ENCODE measurements at places on chromosomes 5 and 9.

GRCh38 chr9:113807173-113808061, 68.7 kb upstream of the ZNF618 start:
- DNase-seq, result no peak

- no peak for DNase-seq
Measured at GRCh38 chr5:92912283-92912682, 668.7 kb downstream of the NR2F1-AS1 start.

DNA sequence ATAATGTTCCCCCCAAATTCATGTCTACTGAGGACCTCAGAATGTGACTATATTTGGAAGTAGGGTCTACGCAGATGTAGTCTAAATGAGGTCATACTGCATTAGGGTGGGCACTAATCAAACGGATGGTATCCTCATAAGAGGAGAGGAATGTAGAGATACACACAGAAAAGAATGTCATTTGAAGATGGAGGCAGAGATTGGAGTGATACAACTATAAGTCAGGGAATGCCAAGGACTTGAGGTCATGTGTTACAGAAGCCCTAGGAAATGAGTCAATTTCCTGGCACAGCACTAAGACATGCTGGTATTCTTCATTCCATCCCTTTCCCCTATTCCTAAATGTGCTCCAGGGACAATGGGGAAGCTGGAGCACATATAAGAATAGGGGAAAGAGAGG, 758 bp upstream of the PDCD1LG2 start:
- peak; percentile 98 for DNase-seq

- no peak for DNase-seq
Measured at GRCh38 chr9:129655696-129656095, 9.8 kb upstream of the PRRX2 start.

DNA sequence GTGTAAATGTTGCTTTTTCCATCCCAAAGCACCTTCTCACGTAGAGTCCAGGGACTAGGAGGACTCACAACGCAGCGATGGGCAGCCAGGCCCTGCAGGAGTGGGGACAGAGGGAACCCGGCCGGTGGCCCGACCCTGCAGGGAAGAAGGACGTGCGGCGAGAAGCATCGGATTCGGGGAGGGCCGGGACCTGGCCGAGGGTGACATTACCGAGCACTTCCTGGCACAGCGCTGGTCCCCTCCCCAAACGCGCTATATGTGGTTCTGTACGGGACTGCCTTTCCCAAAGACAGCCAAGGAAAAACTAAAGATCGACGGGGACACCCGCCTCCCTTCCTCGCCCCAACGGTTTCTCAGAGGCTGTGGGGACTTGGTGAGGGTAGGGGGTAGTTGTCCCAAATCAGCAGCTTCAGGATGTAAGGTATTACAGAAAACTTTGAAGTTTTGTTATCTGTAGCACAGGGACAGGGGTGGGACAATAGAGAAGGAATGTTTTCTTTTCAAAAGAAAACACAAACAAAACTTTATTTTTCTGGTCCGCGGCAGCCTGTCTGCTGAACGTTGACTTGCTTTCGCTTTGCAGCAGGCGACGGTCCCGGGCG, 887 bp upstream of the MAP3K1 start:
- no peak for DNase-seq

GRCh38 chr5:6749026-6749716, 35.9 kb downstream of the TENT4A start:
- no peak for DNase-seq

- no peak for DNase-seq
Measured at GRCh38 chr5:142602720-142603245, 83.1 kb downstream of the FGF1 start.

- DNase-seq, result no peak
Measured at GRCh38 chr5:163269624-163270023, 167.8 kb upstream of the CCNG1 start.

- DNase-seq, result no peak
Measured at GRCh38 chr5:124790895-124791732, 44.7 kb upstream of the ZNF608 start.

GRCh38 chr5:171980792-171981191, 25.6 kb downstream of the FBXW11 start:
- DNase-seq, result no peak

DNA sequence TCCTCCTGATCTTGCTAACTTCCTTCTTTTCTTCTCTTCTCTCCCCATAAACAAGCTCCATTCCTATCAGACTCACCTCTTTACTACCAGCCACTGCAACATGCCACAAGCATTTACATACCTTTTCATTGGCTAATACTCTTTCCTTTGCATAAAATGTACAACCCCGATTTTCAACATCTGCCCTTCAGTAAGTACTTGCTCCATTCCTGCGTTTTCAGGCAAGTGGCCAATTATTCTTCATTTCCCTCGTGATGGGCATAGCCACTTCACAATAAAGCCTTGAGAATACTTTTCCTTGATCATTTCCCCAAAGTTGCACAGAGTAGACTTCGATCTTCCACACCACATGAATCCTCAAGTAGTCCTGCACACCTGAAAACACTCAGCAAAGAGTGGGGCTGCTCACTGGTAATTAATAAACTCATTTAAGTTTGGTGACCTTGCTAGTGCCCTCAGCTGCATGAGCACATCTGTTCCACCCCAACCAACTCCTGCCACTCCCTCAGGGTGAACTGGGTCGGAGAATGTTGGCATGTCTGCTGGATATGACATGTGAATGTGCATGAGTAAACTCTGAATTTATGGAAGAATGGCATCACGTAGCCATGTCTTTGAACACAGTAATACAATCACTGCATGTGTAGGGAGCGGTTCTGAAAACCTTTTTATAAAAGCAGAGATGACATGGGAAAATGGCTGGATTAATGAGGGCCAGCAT, 535.8 kb downstream of the SEMA5A start:
- DNase-seq, result no peak

DNA sequence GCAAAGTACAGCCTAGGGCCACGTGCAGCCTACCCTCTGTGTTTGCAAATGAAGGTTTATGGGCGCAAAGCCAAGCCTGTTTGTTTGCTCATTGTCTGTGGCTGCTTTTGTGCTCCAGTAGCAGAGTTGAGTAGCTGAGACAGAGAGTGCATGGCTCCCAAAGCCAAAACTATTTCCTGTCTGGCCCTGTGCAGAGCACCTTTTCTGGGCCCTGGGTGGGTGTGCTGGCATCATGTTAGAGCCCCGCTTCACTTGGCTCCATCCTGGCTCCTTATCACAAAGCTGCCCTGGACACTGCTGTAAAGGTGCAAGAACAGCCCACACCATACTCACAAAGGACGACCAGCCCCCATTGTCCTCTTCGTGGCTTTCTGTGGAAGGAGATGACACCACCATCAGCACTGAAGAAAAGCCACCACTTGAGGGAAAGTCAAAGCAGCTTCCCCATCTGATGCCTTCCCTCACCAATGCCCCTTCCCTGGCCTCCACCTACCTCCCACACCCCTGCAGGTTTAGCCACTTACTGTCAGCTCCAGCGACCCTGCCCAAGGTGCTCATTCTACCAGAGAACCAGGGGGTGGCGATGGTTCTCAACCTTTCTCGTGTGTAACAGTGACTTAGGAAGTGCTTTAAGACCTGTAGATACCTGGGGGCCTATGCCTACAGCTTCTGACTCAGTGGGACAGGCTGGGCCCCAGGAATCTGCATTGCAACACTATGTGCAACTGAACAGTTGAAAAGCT, 23.4 kb downstream of the LCP2 start:
- no peak for DNase-seq

DNA sequence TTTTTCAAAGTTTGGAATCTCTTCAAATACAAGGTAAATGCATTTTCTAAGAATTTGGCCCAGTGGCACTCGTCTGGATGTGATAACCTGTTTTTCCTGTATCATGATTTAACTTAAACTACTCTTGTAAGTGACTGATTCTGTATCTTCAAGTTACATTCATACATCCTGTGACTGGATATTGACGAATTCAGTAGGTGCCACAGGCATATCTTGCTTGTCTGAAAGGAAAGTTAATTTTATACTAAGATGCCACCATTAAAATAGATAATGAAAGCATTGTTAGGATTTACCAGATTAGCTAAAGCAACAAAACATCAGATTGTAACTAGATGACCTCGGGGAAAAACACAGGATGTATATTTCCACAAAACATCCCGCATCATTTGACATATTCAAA, 175.3 kb upstream of the ZNF608 start:
- no peak for DNase-seq

DNA sequence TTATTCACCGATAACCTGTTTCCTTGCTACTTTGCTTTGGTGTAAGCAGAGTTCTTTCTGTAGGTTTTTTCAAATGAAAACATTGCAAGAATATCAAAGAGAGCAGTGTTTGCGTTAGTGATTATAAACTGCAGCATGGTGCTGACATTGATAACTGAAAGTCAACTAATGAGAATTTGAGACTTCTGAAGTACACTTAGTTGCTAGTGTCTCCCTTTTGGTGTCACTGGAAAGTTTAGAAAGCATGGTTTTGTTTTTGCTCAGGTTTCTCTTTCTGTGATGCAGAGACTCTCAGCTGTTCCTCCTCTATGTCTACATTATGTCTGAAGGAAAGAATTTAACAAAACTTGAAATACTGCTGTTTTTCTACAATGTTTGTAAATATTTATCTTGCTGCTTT, 80.2 kb upstream of the ZNF169 start:
- no peak for DNase-seq

- DNase-seq, result no peak
Measured at GRCh38 chr5:10662083-10662482, 98.2 kb downstream of the ANKRD33B start.

- DNase-seq, result no peak
Measured at GRCh38 chr5:1278656-1279442, 16.0 kb downstream of the TERT start.

DNA sequence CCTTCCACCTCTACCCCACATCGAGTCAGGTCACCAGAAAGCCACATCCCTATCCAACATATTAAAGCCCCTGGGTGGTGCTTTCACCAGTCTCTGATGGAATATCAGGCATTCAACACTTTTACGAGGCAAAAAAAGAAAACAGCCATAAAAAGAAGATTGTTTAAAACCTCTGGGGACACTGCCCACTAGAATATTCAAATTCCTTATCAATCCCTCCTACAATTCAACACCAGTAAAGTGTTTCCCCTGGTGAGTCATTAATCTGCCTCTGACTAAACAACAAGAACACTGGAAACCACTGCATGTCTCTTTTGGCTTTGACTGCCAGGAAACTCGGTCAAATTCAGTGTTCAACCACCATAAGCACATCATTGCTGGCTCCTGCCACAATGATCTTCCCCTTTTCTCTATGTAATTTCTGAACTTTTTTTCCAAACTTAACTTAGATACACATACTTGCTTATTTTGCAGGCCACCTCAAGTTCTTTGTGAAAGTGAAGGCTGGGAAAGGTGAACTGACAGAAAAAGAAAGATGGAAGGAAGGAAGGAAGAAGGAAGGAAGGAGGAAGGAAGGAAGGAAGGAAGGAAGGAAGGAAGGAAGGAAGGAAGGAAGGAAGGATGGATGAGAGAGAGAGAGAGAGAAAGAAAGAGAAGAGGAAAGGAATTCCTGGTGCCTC, 105.3 kb downstream of the PAX5 start:
- DNase-seq, result peak; percentile 69

- DNase-seq, result no peak
Measured at GRCh38 chr9:124497441-124497840, 9.8 kb downstream of the NR5A1 start.

- no peak for DNase-seq
Measured at GRCh38 chr5:55691265-55692105, 20.6 kb downstream of the SLC38A9 start.

GRCh38 chr5:147898875-147899401, 7.4 kb downstream of the C5orf46 start:
- DNase-seq, result no peak

- no peak for DNase-seq
Measured at GRCh38 chr5:10288592-10289219, 19.0 kb downstream of the CMBL start.

GRCh38 chr5:71651579-71651978, 64.4 kb downstream of the MCCC2 start:
- no peak for DNase-seq

DNA sequence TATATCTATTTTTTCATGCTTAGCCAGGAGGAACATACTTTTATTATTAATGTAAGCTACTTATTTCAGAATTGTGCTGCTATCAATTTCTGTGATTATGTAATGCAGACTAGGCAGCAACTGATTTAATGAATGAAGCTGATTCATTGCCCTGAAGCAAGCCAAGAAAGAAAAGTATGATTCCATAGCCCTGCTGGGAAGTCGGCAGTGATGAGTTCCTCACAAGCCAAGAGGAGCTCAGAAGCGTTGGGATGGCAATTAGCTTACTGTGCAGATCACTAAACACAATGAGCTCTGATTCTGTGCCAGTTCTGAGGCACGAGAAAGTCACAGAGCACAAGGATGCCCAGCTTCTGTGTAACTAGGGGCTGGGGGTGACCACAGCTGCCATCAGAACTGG, 254.3 kb upstream of the KLF9 start:
- no peak for DNase-seq

DNA sequence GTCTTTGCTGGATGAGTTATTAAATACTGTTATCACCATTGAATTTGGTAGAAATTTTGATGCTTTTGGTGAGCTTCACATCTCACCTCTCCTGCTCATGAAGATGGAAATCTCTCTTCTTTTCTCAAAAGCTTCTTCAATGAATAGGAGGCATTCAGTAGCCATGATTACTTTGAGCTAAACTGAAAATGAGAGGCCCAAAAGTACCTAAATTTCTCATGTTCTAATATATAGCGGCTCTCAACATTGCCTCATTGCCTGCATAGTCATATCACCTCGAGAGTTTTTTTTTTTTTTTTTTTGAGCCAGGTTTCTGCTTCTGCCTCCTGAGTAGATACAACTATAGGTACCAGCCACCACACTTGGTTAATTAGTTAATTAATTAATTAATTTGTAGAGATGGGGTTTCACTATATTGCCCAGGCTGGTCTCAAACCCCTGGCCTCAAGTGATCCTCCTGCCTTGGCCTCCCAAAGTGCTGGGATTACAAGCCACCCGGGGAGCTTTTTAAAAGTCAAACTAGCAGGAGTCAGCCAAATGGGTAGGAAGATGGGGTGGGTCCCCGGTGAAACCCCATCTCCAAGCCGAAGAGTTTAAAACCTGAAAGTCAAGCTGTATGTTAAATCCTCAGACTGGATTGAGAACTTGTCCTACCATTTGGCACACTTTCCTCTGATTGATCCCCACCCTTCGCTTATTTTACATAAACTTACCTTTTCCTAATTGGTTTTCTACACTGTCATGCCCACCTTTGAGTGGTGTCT, 169.0 kb downstream of the DOCK2 start:
- DNase-seq, result no peak

GRCh38 chr5:158699298-158699880, 400.3 kb downstream of the EBF1 start:
- no peak for DNase-seq

DNA sequence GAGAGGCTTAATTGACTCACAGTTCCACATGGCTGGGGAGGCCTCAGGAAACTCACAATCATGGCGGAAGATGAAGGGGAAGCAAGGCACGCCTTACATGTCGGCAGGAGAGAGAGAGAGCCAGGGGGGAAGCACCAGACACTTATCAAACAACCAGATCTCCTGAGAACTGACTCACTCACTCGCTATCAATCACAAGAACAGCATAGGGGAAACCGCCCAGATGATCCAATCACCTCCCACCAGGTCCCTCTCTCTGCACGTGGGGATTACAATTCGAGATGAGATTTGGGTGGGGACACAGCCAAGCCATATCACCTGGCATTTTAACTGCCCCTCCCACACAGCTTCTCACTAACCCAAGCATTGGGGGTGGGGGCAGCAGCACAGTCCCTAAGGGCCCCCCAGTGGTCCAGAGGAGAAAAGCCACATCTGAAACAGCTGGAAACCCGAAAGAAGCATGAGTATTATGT, 76.1 kb upstream of the ASS1 start:
- no peak for DNase-seq

GRCh38 chr5:160466889-160467554, 45.4 kb downstream of the PTTG1 start:
- no peak for DNase-seq

Data from non-pigmented ciliary epithelial cell (primary cell).